ENCODE measurements at places on chromosomes 5 and 9.

DNA sequence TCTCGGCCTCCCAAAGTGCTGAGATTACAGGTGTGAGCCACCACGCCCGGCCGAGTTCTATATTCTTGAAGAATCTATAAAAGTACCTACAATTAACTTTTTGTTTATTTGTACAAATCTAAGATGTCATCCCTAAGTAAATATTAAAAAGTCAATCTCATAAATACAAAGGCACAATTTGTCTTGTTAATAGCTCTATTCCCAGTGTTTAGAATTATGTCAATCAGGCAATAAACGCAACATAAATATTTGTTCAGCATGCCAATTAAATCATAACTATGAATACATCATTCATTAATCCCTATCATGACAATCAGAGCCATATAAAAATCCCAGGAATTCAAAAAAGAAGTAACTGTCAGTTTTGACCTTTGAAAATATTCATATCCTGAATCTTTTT is 68.9 kb upstream of the CDH18 start:
- DNase-seq = no peak

GRCh38 chr9:125262294-125262991 is 817 bp downstream of the GAPVD1 start:
- DNase-seq = peak; percentile 17

DNA sequence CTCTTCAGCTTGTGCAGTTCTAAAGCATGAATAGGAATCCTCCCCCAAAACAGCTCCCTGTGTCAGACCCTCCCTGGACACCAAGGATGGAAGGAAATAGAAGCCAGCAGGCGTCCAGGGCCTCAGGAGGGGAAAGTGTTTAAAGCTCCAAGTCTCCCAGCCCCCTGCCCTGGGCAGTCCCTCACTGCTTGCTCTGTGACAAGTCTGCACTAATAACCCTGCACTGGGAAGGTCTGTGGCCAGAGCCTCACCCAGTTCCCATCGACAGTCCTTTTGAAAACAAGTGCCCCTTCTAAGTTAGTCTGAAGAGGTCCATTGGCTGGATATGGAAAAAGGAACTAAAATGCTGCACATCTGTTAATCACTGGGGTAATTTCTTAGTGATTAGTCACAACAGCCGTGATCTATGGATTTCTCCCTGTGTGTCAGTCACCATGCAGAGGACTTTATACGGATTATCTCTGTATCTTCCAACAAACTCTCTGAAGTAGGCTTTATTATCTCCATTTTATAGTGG is 195.3 kb downstream of the FBXL7 start:
- no peak for DNase-seq

DNA sequence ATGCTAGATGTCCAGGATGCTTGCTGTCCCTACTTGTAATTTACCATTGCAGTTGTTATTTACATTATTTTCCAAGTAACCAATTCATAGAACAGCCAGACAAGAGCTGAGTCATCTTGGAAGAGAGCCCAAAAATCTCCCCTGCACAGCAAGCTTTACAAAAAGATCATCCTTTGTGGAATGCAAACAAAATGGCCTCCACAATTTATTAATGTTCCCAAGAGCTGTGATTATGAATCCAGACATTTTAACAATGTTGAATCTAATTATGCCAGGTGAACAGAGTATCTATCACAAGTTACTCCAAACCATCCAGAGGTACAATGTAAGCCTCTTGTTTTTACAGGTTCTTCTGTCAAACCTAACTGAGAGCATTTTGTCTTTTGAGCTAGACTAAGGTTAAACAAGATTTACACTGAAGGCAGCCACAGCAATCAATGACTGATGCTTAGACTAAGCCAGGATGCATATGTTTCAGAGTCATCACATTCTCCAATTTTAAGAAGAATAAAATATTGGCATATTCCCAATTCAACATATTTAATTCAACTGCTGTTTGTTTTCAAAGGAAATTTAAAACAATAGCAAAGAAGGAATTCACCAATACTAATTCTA is 95.3 kb upstream of the SLC12A2 start:
- DNase-seq = no peak

GRCh38 chr9:118230329-118230728 is 526.1 kb downstream of the TLR4 start:
- no peak for DNase-seq

- DNase-seq = no peak
These were observed 13.5 kb upstream of the TTLL11 start for GRCh38 chr9:122106576-122106975.

- no peak for DNase-seq
These were observed 207.0 kb downstream of the MEF2C start for GRCh38 chr5:88675708-88676636.

DNA sequence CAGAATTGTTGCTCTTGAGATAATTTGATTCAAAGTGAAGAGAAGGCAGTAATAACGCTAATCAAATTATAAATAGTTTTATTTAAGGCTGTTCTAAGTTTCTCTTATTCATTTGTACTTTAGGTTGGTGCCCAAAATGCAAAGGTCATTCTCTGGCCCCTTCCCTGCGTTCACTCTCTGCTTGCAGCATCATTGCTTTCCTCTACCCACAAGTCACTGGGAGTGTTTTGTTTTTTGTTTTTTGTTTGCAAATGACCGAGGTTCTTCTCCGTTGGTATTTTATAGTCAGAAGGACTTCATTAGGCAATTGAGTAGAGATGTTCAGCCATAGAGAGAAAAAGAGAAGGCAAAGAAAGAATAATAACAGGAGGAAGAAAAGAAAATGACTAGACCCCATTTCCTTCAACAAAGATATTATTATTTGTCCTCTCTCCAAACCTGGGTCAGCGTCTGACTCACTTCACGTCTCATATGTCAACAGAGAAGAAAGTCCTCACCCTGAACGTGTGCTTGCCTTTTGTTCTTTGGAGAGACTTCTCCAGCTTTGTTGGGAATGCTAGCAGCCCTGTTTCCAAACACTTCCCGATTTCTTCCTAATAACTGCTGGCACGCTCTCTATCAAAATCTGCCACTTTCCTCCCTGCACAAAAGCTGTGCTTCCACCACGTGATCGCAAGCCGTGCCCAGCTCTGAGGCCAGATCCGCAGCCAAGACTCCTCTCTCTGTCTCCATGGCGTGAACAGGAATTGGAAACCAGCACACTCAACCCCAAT is 119.8 kb downstream of the EBF1 start:
- DNase-seq = no peak

DNA sequence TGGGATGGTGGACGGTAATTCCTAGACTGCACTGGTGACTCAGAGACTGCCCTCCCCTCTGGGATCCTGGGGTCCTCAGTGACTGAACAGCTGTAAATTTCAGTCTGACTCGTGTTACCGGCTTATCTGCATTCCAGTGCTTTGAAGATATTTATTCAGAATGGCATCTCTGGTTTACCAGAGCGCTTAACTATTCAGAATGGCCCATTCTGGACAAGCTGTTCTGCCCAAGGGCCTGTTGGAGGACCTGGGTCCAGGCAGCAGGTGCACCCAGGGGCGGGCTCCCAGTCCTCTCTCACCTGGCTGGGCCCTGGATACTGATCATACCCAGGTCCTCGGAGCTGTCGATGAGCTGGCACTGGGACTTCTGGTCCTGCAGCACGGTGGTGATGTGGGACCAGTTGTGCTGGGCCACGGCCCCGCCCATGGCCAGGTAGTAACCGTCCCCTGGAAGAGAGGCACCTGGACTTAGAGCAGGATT is 48.0 kb downstream of the SARDH start:
- DNase-seq = no peak

DNA sequence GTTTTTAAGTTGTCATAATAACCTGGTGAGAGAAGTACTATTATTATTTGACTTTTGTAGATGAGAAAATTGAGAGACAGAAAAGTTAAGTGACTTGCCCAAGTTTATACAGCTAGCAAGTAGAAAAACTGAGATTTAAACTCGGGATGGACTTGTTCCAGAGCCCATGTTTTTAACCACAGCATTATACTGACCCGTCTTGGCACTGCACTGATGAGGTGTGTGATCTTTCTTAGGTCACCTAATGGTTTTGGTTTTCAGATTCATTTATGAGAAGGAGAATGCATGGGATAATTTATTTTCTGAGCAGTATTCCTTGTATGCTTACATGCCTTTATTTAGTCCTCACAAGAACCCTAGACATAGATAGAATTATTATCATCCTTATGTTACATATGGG is 201.8 kb upstream of the CDKN2B start:
- DNase-seq = no peak

DNA sequence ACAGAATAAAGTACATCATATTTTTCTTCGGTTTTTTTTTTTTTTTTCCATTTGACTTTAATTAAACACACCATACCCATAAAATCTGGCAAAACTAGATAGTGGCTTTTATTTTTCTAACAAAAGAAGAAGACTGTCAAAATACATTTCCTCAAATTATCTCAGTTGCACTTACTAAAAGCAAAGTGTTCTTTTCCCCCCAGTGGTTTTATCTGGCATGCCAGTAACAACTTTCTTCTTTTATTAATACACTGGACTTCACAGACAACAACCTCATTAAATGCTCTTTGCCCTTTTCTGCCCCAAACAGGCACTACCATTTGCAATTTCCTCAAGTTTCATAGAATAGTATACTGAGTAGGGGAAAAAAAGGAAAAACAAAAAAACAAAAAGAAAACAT is 1792.3 kb downstream of the EFNA5 start:
- no peak for DNase-seq
